CD4-positive, alpha-beta T cell treated with Interleukin-2 at 100 ng/mL for 4 hours (primary cell): ENCODE measurements at places on chromosomes 11 and 22.

- no peak for DNase-seq
These were observed 15.2 kb upstream of the MMP7 start for GRCh38 chr11:102545701-102546100.

- DNase-seq, result no peak
These were observed 64.0 kb downstream of the CD6 start for GRCh38 chr11:61035526-61035835.

DNA sequence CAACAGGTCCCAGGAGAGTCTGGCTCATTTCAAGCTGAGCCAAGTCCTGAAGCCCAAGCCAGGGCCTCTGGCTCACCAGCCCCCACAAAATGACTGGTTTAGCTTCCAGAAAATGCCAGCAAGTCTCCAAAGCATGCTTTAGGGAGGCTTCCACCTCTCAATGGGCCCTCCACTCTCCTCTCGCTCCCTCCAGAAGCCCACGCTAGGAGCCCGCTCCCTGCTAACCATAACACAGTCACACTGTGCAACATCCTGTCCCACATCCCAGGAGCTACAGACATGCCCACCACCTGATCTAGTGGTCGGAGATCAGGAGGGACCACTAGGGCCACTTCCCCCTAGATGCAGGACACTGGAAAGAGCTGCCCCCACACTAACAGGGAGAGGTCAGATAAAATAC lies 6.9 kb downstream of the SULT4A1 start:
- DNase-seq, result no peak

GRCh38 chr11:71251151-71251721 lies 1.1 kb downstream of the SHANK2 start:
- DNase-seq, result no peak

DNA sequence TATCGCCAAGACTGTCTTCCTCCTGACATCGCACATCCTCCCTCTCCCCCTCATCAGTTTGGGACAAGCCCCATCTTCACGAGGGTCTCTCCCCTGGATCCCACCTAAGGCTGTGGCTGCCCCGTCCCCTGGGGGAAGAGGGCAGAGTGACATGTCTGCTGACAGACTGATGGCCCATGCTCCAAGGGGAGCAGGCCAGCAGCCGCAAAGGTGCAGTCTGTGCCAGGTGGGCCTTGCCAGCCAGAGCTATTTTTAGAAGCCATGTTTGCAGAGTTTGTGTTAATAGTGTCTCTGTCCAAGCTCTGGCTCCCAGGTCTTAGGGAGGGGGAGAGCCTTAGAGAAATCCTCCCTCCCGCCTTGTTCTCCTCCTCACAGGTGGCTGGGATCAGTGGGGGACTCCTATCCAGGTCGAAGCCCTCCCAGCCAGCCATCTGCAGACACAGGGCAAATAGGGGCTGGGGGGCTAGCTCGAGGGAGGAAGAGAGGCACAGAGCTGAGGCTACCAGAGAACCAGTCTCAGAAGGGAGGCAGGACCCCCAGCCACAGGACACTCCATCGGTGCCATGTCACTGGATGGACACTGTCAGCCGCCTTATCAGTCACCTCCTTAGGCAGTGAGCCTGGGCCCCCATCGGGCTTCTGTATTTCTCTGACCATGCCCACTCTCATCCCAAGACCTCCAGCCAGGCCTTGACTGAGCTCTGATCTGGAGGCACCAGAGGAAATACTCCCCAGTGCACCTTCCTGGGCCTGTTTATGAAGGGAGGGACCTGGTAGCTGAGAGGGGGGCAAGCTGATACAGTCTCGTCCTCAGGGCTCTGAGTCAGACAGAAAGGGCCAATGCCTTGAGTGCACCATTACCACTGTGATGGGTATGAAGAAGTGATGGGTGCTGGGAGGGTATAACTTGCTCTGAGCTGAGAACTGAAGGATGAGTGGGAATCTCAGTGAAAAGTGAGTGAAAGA lies 49.3 kb downstream of the CHRDL2 start:
- DNase-seq, result no peak

GRCh38 chr11:65504674-65505465 lies 6.0 kb downstream of the MALAT1 start:
- DNase-seq, result no peak

GRCh38 chr22:30824096-30824495 lies 129.4 kb downstream of the OSBP2 start:
- DNase-seq, result no peak

GRCh38 chr22:39282645-39283321 lies 36.6 kb downstream of the RPL3 start:
- no peak for DNase-seq

GRCh38 chr11:108370315-108370714 lies 97.0 kb downstream of the C11orf65 start:
- no peak for DNase-seq

GRCh38 chr22:30541961-30542810 lies 4.4 kb downstream of the SEC14L6 start:
- no peak for DNase-seq

GRCh38 chr11:119367661-119368120 lies 13.8 kb downstream of the USP2 start:
- no peak for DNase-seq

DNA sequence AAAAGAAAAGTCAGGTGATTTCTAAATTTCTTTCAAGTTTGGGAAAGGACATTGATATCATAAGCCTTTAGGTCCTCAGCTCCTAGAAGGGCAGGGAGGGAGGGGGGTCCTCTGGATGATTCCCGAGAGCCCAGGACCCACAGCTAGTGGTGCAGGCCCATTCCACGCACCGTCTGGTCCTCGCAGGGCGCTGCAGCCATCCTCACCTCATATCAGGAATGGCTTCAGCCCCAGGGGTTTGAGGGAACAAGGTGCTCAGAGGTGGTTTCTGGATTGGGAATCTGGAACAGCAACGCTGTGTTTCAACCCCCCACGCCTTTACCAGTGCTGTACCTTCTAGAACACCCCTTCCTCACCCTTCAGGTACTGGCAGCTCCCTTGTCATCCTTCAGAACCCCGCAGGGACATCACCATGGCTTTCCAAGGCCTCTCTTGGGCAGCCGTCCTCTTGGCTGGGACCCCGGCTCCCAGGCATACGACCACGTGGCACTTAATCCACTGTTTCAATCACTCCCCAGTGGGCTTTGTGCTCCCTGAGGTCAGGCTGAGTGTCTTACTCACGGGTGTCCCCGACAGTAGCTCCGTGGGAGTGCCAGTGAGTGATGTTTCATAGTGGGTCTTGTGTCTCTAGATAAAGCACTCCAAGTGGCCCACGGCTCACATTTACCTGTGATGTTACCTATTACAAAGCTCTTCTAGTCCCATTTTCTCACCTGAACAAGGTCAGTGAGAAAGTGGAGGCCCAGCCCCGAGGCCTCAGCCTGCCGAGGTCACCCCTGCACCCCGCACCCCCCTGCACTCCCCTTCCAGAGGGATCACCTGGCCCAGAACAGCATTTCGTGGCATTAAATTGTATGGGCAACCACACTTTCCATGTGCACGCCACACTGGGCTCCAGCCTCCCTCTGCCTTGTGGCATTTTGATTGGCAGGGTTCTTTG lies 93.9 kb downstream of the MORC2 start:
- no peak for DNase-seq

- DNase-seq, result no peak
These were observed 32.7 kb downstream of the ASCL2 start for GRCh38 chr11:2237457-2238238.

DNA sequence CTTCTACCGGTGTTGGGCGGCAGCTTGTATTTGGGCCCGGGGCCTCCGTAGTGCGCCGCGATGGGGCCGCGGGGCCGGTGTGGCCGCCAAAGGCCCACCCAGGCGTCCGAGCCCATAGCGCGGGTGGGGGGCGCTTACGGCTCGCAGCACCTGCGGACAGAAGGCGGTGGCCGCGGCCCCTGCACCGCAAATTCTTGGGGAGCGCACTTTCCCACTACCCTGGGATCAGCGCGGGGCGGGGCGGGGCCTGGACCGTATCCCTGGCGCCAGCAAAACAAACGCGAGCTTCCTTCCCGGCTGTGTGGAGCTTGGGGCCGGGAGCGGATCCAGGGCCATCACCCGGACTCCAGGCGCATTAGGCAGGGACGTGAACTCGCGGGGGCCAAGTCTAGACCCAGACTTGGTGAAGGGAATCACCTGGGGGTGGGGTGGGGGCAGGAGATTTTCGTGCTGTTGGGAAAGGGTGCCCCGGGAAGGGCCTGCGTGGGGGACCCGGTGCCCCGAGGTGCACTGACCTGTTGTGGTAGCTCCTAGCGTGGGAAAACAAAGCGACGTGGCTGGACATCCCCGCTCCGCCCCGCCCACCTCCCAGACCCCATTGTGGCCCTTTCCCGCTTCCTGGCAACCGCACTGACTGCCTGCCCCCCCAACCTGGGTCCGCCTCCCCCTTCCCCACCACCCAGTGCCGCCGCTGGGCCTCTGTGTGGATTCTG lies 2.3 kb upstream of the TYMP start:
- DNase-seq, result no peak

DNA sequence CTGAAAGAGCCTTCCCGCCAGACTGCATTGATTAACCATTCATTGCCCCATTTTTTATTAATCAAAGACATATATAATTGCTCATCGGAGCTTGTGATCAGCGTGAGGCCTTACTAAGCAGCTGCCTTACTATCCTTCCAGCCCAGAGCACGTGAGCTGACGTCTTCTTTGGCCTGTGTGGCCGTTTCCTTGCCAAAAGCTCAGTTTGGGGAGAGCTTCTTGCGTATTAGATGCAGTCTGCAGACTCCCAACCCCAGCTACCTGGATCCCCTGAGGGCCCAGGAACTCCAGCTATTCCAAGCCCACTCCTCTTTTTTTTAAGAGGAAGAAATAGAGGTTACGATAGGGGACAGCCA lies 784 bp upstream of the SLC43A3 start:
- DNase-seq, result no peak

GRCh38 chr22:27984001-27984695 lies 65.1 kb upstream of the PITPNB start:
- DNase-seq, result no peak

DNA sequence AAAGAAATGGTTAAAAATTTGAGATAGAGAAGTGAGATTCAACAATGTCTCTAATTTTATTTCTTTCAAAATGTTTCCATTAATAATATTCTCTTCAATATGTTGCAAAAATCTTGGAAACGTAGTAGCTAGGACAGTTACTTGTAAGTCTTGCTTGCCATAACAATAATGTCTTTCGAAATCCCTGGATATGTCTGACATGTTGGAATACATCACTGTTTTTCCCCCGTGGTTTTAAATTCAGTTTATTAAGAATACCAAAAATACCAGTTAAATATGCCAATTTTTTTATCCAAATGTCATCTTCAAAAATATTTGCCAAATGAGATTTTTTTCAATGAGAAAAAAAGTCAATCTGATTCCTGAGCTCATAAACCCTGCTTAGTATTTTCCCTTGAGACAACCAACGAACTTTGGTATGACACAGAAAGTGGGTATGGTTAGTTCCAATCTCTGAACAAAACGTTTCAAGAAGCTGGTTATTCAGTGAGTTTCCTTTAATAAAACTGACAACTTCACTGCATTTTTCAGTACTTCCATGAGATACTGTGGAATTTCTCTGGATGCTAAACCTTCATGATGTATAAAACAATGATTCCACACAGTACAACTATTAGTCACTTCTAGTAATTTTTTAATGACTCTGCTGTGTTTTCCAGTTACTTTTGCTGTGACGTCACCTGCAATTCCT lies 36.7 kb upstream of the AMPD3 start:
- no peak for DNase-seq

GRCh38 chr22:45188779-45189178 lies 25.1 kb downstream of the NUP50 start:
- DNase-seq, result no peak

DNA sequence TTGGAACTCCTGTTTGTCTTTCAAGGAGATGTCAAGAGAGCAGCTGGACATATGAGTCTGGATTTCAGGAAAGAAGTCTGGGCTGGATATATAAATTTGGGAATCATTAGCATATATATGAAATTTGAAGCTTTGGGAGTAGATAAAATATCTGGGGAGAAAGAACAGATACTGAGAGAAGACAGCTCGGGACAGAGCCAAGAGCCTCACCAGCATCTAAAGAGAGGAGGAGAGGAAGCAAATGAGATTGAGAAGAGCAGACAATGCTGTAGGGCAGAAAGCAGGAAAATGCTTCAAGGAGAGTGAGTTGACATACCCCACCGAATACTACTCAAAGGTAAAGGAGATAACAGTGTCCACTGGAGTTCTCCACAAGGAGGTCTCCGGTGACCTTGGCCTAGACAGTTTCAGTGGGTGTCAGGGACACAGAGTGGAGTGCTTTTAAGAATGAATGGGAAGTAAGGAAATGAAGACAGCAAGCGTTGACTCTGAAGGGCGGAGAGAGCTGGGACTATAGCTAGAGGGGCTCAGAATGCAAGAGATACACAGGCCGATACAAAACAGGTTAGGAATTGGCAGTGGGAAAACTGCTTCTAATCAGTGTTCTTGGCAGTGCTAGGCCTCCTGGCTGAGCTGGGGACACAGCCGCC lies 862 bp downstream of the APBB1 start:
- no peak for DNase-seq

DNA sequence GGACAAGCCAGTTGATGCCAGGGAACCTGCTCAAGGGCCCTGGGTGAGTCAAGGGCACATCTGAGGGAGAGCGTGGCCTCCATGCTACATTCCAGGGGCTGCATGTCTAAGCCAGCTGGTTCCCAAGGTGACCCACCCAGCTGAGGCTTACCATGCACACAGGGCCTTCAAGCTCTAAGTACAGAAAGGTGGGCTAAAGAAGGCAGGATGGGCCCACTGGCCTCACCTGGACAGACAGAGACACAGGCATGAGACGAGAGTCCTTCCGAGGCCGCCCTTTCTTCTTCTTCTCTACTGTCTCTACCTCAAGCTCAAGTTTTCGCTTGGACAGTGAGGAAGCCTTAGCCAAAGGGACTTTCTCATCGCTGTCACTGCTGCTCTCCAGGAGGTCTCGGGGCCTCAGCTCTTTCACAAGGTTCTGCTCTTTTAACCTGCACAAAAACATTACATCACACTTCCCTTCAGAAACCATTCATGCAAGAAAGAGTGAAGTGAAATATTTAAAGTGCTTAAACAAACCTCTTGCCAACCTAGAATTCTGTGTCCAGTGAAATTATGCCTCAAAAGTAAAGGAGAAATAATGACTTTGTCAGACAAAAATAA lies 69.9 kb downstream of the HIRA start:
- no peak for DNase-seq

- DNase-seq, result no peak
These were observed 92.6 kb upstream of the ALX4 start for GRCh38 chr11:44402466-44403075.

DNA sequence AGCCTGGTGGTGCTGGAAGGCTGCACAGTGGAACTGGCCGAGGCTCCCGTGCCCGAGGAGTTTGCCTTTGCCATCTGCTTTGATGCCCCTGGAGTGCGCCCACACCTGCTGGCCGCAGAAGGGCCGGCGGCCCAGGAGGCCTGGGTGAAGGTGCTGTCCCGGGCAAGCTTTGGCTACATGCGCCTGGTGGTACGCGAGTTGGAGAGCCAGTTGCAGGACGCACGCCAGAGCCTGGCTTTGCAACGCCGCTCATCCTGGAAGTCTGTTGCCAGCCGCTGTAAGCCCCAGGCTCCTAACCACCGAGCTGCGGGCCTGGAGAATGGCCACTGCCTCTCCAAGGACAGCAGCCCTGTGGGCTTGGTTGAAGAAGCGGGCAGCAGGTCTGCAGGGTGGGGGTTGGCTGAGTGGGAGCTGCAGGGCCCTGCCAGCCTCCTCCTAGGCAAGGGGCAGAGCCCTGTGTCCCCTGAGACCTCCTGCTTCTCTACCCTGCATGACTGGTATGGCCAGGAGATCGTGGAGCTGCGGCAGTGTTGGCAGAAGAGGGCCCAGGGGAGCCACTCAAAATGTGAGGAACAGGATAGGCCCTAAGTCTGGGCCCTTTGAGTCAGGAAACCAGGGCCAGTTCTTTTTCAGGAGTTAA lies 1.9 kb upstream of the SMDT1 start:
- DNase-seq, result no peak
